ENCODE measurements at places on chromosomes 3 and 15. TPM values are rescaled to one million over a fixed set of nuclear protein-coding genes. Genes with fewer than 3 reads are reported as not detected.

The ATP2B2 gene
- 0.17 TPM for total RNA-seq

- DNase-seq: no peak
Measured at GRCh38 chr3:30770387-30770786, 124.1 kb downstream of the GADL1 start.

The IL12A gene
- total RNA-seq: not detected

- DNase-seq: no peak
Measured at GRCh38 chr3:30805695-30806094, 88.8 kb downstream of the GADL1 start.

DNA sequence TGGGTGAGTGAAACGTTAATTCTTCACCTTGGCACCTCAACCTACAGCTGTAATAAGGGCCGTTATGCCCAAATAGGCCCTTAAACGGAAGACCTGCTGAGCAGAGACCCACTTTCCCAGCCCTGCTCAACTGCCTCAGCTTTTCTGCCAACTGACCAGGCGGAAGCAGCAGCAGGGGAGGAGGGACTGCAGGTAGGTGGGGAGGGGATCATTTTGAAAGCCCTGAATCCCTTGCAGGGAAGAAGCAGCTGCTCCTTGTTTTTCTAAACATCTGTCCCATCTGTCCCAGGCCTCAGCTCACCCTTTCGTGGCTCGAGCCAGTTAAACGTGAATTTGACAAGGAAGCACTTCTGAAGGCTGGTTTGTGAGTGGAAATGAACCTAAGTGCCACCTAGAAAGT lies 978 bp upstream of the CMC1 start:
- DNase-seq: no peak

DNA sequence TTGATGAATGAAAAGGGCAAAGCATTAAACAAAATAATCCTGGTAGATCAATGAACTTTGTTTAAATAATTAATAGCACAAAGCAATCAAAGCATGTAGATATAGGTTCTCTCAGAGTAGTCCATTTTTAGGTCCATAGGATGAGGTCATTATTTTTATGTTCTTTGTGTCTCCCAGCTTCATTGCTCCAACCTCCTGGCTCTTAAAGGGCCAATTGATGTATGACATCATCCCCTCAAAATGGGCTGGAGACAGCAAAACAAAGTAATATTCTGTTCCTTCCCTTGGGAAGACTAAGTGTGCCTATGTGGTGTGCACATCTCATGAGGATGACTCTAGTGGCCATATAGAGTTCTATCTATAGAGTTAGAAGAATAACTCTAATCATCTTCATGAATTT lies 49.5 kb downstream of the HMG20A start:
- DNase-seq: no peak

The LRRN1 gene
- total RNA-seq: not detected

DNA sequence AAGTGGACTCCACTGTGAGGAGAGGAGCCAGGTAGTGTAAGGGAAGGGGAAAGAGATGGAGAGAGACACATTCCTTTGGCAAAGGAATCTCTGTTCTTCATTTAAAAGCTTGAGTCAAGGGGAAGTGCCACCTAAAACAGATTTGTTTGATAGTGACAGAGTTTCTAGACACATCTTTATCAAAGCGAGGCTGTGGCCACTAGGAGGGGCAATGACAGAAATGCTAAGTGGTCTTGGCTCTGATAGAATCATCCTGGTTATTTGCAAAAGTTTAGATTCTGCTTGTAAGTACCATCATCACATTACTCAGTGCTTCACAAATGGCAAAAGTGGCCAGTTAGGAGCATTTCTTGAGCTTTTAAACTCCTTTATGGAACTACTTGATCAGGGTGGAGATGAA lies 261.4 kb downstream of the CNTN3 start:
- no peak for DNase-seq

- peak; percentile 32 for DNase-seq
Measured at GRCh38 chr15:30990036-30990435, 1.4 kb downstream of the MTMR10 start.

The PRSS50 gene
- total RNA-seq: not detected

DNA sequence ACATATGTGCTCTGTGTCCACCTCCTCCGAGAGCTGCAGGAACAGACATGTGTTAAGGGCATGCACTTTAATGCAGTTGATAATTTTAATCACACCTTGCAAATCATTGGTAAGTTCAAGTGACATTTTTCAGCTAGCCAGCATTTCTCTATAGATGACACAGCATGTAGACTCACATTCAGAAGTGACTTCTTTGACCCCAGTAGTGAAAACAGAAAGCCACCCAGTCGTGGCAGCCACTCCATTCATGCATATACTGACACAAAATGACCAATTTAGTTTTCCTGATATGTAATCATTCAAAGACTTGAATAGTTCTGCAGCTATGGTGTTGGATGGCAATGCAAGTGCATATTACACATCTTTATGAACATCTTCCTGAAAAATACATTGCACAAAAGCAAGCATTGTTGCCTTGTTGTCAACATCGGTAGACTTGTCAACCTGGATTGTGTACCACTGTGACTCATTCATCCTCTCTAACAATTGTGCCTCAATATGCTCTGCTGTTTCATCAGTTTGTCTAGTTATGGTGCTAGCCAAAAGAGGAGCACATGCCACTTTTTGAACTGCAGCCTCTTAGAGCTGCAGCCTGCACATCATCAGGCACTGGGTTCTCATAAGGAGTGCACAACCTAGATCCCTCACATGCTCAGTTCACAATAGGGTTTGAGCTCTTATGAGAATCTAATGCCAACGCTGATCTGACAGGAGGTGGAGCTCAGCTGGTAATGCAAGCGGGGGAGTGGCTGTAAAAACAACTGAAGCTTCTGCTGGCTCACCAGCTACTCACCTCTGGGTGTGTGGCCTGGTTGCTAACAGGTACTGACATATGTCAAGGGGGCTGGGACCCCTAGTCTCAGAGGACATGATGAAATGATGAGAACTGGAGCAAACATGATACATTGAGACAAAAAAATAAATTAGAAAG lies 622.0 kb downstream of the PYDC2 start:
- no peak for DNase-seq

GRCh38 chr3:62710751-62711150 lies 164.5 kb downstream of the CADPS start:
- no peak for DNase-seq

GRCh38 chr3:57805674-57806073 lies 49.6 kb downstream of the SLMAP start:
- DNase-seq: no peak

The GABRR3 gene
- total RNA-seq: not detected

- no peak for DNase-seq
Measured at GRCh38 chr3:184381261-184382224, 1.7 kb downstream of the CHRD start.

- no peak for DNase-seq
Measured at GRCh38 chr15:67822537-67823313, 2.6 kb upstream of the SKOR1 start.

Measured in A673 (cell line).